ENCODE measurements at places on chromosomes 2 and 18. TPM values are rescaled to one million over a fixed set of nuclear protein-coding genes. Genes with fewer than 3 reads are reported as not detected.

ZRANB3 gene
- polyA plus RNA-seq: 8.6 TPM

DNA sequence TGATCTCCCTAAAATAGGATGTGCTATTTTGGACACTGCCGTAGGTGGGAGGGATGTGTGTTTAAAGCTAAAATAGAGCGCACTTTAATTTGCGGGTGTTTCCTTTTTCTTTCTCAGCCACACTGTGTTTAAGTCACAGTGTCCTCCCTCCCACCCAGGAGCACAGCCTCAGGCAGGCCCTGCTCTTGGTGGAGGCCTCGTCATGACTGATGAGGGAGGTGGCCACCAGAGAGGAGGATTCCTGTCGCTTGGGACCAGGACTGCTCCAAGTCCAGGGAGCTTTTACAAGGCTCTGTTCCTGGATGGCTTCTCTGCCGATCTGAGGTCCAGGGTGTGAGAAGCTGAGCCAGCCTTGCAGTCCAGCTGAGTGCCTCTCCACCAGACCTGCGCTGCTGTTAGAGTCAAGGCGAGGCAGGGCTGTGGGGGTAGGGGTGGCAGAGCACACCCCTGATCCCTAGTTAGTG, 33.5 kb downstream of the INPP4A start:
- DNase-seq: no peak
- H3K4me1 ChIP-seq: peaks cover 22% of the 10 kb centered on the region
- no peaks in the 10 kb centered on the region for H3K36me3 ChIP-seq
- H3K27ac ChIP-seq: no peak overlapping the region

GRCh38 chr18:45157576-45157975, 457.7 kb upstream of the SLC14A2 start:
- no peak for DNase-seq
- H3K4me3 ChIP-seq: no peak overlapping the region
- H3K27me3 ChIP-seq: no peaks in the 10 kb centered on the region
- no peaks in the 10 kb centered on the region for H3K36me3 ChIP-seq
- H3K4me1 ChIP-seq: no peaks in the 10 kb centered on the region

NDUFB3 gene
- 129 TPM for polyA plus RNA-seq

GRCh38 chr2:237043866-237044265, 41.8 kb upstream of the COPS8 start:
- no peaks in the 10 kb centered on the region for H3K27me3 ChIP-seq
- H3K27ac ChIP-seq: no peak overlapping the region
- DNase-seq: no peak
- no peak overlapping the region for H3K4me3 ChIP-seq

DNA sequence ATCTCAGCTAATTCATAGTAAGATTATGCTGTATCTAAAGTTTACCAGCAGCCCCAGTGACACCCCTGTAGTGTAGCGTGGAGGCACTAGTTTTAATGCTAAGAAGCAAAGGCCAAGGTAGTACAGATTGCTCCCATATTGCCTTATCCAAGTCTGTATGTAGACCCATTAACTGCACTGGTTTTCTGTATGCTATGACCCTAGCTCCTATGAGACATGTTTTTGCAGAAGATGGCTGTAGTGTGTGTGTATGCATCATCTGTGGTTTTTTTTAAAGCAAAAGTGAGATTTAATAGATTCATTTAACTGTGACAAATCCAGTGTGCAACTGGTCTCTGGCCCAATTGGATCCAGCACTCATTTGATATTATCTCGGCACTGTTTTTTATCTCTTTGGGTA, 86.5 kb downstream of the HAUS1 start:
- no peak overlapping the region for H3K27ac ChIP-seq
- DNase-seq: no peak
- H3K27me3 ChIP-seq: no peaks in the 10 kb centered on the region
- H3K4me3 ChIP-seq: no peak overlapping the region
- H3K4me1 ChIP-seq: peaks cover 9% of the 10 kb centered on the region

- no peaks in the 10 kb centered on the region for H3K36me3 ChIP-seq
- H3K4me1 ChIP-seq: no peaks in the 10 kb centered on the region
- H3K4me3 ChIP-seq: no peak overlapping the region
- no peak overlapping the region for H3K27ac ChIP-seq
- H3K27me3 ChIP-seq: no peaks in the 10 kb centered on the region
Observed at GRCh38 chr2:128970332-128971116, 651.9 kb upstream of the HS6ST1 start.

IL36B gene
- polyA plus RNA-seq: not detected

- peaks cover 15% of the 10 kb centered on the region for H3K4me1 ChIP-seq
- H3K27ac ChIP-seq: peak overlapping the region; percentile 76
- H3K4me3 ChIP-seq: no peak overlapping the region
- peak; percentile 93 for DNase-seq
Observed at GRCh38 chr18:62999392-62999791, 284.1 kb downstream of the PHLPP1 start.

Data from testis (tissue), 5 donors.